PC-9 (cell line): ENCODE measurements at places on chromosomes 4 and X.

DNA sequence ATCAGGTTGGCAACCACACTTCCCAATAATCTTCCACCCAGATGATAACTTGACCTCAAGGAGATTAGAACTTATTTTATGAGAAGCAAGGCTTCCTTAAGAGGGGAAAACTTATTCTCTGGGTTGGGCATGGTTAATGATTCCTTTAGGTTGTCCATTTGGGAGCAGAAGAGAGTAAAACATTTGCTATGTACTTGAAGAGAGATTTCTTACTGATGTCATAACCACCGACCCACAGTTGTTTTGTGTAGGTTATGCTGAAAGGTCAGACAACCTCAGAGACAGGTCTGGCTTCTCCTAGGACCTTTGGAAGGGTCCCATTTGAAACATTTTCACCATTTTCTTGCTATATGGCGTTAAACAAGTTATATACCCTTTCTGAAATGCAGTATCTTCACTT lies 56.1 kb downstream of the FAM114A1 start:
- no peak for DNase-seq

GRCh38 chr4:38723114-38723513 lies 59.1 kb downstream of the KLF3 start:
- DNase-seq, result no peak

DNA sequence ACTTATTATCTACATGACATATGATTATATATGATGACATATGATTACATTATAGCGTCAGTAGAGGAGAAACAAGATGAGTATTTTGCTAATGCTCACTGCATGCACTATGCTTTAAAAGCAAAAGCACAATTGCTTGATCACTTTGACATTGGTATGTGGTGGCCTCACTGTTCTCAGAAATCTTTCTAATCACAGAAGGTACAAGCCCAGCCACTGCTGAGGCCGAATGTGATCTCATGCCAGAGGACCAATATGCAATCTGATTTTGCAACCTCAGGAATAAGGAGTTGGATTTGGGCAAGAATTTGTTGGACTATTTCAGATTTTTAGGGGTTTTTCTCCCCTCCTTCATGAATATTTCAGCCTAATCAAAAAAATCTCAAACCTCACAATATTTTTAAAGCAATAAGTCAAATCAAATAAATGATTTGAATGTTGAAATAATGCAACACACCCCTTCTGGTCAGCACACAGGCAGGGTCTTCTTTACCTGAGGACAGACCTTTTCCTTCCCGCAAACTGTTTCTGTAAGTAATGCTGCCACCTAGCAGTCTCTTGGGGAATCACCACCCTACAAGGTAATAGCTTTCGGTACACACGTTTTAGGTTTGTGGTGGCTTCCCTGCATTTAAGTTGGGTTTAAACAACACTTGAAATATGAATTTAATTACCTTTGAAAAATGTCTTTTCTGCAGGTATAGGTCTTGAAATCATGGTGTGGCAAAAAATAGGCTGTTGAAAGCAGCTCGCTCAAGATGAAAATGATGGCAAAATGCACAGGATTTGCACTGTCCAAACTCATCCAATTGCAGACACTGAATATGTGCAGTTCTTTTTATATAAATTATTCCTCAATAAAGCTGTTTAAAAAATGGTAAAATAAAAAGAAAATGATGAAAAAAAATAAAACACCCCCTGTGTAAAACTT lies 4.8 kb upstream of the CXCL13 start:
- DNase-seq, result peak; percentile 37

- DNase-seq, result no peak
These were observed 66.0 kb upstream of the STOX2 start for GRCh38 chr4:183838987-183839712.

DNA sequence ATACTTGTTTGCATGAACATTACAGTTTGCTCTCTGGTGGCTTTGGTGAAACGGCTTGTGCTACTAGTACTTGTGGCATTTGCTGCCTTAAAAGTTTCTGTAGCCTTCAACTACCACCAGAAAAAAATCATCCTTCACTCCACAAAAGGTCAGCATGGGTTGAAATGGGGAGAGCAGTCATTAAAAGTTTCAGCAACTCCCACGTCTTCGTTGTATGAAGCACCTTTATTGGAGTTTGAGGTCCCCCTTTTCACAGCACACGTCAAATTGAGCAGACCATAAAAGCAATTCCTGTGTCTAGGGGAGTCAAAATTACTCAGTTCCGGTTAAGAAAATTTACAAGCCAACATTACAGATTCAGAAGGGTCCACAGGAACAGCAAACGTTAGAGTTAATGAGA lies 23.0 kb upstream of the CCNA2 start:
- DNase-seq, result no peak

GRCh38 chrX:69203638-69204037 lies 38.4 kb upstream of the PJA1 start:
- DNase-seq, result no peak

GRCh38 chrX:62923093-62923492 lies 428.0 kb downstream of the SPIN4 start:
- DNase-seq, result no peak

DNA sequence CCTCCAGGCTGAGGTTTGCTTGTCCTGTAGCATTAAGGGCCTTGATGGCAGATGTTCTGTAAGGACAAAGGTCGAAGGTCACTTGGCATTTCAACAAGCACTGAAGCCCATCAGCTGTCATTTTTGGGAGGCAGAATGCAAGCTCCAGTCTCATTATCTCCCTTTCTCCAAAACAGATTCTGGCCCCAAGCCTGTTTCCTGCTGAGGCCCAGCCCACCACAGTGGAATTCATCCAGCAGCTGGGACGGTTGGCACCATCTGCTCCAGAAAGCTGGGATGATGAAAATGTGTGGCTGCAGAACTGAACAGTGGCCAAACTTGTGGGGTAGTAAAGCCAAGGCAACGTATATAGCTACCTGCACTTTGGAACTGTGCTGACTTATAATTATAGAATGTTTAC lies 17.7 kb upstream of the PPEF2 start:
- no peak for DNase-seq

DNA sequence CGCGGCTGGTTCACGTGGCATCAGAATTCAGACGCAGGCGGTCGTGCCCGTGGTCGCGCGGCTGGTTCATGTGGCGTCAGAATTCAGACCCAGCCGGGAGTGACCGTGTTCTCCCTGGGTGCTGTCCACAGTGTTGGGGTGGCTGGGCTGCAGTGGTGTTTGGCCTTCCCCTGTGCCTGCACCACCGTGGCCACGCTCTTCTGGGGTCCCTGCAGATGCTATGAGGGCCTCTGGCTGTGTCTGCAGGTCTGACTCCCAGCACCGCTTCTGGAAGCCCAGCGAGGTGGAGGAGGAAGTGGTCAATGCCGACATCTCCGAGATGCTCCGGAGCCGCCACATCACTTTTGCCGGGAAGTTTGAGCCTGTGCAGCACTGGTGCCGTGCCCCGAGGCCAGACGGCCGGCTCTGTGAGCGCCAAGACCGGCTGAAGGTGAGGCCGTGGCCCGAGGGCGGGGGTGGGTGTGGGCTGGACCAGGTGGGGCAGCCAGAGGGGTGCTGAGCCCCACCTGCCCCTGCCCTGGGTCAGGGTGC lies 26.4 kb downstream of the NKX1-1 start:
- DNase-seq, result no peak

DNA sequence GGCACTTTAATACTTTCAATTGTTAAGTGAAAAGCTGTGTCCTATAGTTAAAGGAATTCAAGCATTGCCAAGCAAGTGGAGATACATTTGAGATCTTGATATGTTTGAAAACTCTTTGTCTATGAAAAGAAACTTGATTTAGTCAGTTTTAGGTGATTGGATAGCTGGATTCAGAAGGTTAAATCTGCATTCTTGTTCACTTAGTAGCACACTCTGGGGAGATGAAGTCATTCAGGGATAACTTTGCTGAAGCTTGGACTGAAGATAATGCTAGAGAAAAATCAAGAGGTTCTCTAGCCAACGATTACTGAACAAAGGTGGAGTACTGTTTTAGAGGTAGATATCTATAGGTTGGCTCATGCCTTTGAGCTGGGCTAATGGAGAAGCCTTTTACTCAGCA lies 90.6 kb downstream of the DCAF8L2 start:
- DNase-seq, result no peak

DNA sequence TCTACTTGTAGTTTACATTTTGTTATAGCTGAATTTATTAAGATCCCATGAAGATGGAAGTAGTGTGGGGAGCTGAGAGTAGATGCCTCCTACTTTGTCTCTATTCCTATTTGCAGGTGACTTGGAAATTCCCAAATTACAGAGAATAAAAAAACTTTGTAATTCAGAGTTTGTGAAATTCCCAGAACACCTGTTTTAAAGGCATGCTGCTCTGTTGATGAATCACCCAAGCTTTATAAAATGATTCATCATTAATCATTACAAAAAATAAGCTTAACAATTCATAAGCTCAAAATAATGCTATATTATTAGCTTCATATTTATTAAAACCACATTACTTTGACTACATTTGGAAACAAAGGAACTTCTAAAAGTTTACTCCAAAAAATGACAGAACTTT lies 856.3 kb downstream of the RPA4 start:
- no peak for DNase-seq

GRCh38 chr4:54155936-54156335 lies 56.0 kb downstream of the GSX2 start:
- no peak for DNase-seq

DNA sequence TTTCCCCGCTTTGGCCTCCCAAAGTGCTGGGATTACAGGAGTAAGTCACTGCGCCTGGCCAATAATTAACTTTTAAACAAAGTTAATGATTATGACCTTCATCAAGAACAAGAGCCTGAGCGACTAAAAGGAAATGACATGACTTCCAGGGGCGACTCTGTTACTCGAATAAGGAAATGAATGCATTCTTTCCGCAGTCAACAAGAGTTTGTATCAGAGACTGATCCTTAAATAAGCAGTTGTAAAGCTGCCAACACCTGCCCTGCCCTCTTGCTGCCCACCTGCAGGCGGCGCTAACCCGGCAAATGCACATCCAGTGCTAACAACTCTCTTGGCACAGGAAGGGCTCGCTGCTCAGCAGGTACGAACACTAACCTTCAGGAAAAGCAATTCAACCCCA lies 27.3 kb downstream of the WDR1 start:
- DNase-seq, result no peak

GRCh38 chr4:99711657-99712056 lies 54.0 kb upstream of the C4orf54 start:
- no peak for DNase-seq

DNA sequence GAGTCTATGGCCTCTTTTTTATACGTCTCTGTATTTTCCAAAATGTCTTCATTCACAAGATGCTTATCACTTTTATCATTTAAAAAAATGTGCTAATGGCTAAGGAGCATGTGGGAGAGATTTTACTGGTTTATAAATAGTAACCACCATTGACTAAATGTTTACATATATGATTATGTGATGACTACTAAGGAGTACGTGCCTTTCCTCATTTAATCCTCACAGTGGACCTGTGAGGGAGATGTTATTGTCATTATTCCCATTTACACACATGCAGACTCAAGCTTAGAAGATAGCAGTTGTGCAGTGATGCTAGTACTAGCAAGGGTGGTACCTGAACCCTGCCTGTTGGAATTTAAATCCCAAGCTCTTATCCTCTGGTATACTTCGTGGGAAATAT lies 2.4 kb downstream of the SRD5A3 start:
- DNase-seq, result no peak

GRCh38 chr4:123198706-123199105 lies 197.9 kb upstream of the SPRY1 start:
- DNase-seq, result no peak

GRCh38 chrX:110568441-110568840 lies 209.8 kb downstream of the RTL9 start:
- no peak for DNase-seq

DNA sequence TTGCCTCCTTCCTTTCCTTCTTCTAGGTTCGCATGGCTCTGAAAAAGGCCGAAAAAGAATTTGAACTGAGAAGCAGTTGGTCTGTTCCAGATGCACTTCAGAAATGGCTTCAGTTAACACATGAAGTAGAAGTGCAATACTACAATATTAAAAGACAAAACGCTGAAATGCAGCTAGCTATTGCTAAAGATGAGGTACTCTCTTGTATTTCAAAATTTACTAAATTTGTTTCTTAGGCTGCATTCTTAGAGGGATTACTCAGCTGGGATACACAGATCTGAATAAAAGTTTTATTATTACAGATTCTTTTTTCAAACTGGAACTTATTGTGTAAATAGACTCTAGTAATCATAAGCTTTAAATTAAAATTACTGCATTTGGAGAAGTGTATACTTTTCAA lies 146.9 kb downstream of the STIM2 start:
- DNase-seq, result no peak

DNA sequence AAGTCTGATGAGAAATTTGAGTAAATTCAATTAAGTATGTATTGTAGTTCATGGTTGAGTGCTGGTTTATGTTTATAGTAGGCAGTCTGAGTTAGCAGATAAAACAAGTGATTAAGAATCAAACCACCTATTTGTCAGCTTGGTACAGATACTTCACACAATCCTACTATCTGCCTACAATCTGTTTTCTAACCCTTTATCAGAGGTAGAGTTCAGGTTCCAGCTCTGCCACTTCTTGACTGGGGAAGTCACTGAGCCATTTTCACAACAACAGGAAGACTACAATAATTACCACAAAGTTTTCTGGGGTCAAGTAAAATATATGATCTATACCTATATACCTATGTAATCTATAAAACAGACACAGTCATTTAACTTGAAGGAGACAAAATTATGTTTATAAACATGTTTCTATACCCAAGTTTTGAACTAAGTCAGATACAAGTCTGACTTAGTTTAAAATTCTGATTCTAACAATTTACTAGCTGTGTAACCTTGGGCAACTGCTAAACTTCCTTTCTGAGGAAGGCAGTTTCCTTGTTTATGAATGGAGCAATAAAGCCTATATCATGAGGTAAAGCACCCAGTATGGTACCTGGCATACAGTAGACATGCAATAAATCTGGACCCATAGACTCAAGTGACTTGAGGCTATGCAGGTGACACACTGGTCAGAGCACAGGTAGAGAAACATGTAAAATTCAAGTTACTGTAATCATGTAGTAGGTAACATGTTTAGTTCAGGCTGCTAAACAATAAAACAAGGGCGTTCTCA lies 37.2 kb upstream of the BDH2 start:
- DNase-seq, result no peak

DNA sequence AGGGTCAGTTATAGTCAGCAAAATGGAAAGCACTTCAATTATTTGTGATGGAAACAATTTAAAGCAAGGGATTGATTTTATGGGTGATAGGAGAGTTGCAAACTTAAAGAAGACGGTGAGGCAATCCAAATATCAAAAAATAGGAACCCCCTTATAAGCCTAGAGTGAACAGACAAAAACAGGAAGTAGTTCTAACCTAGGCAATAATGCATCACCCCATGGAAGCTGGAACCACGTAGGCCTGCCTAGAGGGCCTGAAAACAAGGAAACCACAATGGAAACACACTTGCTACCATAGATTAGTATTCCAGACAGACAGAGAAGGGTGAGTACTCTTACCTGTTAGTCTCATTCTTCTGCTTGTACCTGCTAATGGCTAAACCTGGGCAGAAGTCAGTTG lies 13.5 kb upstream of the GK2 start:
- no peak for DNase-seq
